Common myeloid progenitor, CD34-positive (primary cell): ENCODE measurements at places on chromosomes 4 and X.

DNA sequence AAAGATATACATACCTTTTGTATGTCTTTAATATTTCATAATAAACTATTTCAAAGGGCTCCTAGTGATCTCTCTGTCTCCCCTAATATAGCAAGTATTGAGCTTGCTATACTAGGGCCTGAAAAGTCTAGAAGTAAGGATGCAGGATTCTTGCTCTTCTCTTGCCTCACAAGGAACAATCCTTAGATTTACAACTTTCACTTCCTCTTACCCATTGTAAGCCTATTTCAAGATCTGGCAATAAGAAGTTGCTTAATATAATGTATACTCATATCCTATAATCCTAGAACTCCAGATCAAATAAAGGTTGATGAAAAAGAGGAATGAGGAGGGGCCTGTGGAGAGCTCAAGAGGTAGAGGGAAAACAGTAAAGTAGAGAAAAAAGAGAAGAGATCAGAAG lies 40.8 kb upstream of the CHRDL1 start:
- no peak for DNase-seq

GRCh38 chrX:69153060-69153730 lies 12.1 kb downstream of the PJA1 start:
- no peak for DNase-seq

- DNase-seq, result no peak
These were observed 6.3 kb upstream of the ZNF827 start for GRCh38 chr4:145944886-145945285.

GRCh38 chrX:10177601-10178000 lies 20.8 kb downstream of the CLCN4 start:
- DNase-seq, result no peak

GRCh38 chrX:71541210-71542022 lies 8.5 kb downstream of the OGT start:
- DNase-seq, result no peak

DNA sequence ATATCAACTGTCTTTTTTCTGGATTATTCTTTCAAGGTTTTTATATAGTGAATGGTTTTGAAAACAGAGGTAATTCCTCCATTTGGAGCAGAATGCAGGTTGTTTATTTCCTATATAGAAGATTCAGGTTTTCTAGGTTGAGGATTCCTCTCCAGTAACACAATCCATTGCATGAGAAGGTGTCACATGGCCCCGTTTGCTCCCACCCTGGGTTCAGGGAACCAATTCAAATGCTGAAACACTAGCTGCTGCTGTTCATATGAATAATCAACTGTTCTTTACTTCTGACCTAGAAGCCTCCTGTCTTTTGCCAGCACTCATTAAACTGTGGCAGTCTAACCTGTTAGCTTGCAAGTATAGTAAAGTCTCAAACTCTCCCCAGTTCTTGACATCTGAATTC lies 1316.9 kb upstream of the TENM3 start:
- no peak for DNase-seq

- no peak for DNase-seq
These were observed 149.4 kb upstream of the KLF3 start for GRCh38 chr4:38514465-38515146.

- DNase-seq, result no peak
These were observed 245.0 kb downstream of the FBXO8 start for GRCh38 chr4:174038481-174038880.

GRCh38 chr4:73069338-73070073 lies at the start of gene COX18:
COX18 (minus strand) TSS chr4:73069716; CDS start chr4:73069649, 67 bp downstream.
- DNase-seq, result peak; percentile 99

DNA sequence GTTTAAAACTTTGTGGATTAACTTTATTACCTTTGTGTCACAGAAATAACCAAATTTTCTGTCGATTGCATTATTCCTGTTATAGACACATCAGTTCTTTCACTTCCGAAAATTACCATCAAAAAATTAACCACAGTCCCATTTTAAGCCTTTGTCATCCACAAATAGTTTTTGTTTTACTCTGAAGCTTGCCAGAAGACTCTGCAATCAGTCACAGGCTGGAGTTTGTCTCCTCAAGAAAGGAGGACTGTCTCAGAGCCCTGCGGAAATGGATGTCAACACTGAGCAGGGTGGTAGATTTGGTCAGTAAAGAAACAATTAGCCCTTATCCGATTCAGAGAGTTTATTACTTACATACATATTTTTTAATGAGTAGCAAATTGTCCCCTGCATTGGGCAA lies 20.1 kb upstream of the TCEAL4 start:
- DNase-seq, result no peak

DNA sequence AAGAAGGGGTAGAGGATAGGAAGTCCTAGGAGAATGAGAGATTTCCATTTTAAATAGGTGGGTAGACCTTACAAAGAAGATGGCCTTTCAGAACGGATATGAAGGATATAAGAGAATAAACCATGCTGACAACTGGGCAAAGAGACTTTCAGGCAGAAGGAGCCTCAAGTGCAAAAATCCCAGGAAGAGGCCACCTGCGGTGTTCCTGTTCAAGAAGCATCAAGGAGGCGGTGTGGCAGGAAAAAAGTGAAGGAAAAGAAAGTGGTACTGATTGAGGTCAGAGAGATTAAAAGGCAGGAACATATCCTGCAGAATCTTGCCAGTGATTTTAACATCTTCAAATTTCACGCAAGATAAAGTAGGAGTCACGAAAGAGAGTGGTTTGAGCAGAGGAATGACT lies 172.0 kb downstream of the FSTL5 start:
- no peak for DNase-seq

GRCh38 chr4:173937631-173938270 lies 345.7 kb downstream of the FBXO8 start:
- no peak for DNase-seq

GRCh38 chrX:386239-386767 lies 404 bp downstream of the PPP2R3B start:
- peak; percentile 60 for DNase-seq

GRCh38 chr4:139017861-139018260 lies 2.3 kb downstream of the NOCT start:
- no peak for DNase-seq

DNA sequence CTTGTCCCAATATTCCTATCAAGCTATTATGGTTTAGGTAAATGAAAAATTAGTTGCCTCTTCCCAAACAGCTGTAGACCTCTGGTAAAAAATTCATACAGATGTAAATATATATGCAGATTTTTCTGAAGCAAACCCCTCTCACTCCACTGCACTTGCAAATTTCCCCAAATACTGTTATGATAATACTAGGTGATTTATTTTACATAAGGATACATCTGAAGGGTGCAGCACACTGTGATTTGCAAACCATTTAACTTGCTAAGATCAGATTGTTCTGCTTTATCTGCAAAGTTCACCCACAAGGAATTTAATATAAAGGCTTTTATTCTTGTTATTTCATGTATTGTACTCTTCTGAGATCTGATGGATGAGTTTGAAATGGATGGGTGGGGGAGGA lies 177.0 kb downstream of the GPAT3 start:
- no peak for DNase-seq

GRCh38 chr4:37881811-37882210 lies 9.1 kb upstream of the TBC1D1 start:
- no peak for DNase-seq

GRCh38 chrX:38999967-39000745 lies 198.9 kb downstream of the MID1IP1 start:
- no peak for DNase-seq
